ENCODE measurements at places on chromosomes 1 and 21.

DNA sequence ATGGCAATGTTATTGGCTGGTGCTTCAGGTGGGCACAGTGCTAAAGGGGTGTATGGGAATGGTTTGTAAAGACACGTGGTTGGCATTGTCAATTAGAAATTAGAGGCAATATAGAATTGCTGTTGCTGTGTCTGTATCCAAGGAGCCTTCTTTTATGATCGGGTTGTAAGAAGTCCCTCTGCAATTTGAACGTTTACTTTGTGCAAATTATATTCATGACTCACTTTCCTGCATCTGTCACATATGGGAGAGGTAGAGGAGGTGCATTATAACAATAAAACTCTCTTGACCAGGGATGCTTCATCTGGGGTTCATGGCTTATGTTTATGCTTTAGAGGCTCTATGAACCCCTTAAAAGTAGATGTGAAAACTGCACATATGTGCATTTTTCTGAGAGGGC is 130.4 kb upstream of the DNAH14 start:
- DNase-seq, result no peak

GRCh38 chr1:43463479-43463878 is 9.7 kb upstream of the HYI start:
- DNase-seq, result no peak

DNA sequence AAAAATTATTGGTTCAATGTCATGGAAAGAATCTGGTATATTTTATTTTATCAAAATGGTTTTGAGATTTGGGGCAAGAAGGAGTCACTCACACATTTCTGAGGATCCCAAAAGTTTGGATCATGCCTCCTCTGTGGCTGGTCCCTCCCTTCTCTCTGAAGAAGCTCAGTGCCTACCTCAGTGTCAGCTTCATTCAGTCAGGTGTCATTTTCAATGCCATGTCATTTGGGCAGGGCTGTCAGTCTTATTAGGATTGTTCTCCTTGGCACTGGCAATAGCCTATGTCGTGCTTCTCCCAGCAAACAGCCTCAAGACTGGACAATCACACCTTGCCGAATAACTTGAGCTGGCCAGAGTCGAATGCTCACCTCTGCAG is 264.5 kb upstream of the CAMK1G start:
- no peak for DNase-seq

DNA sequence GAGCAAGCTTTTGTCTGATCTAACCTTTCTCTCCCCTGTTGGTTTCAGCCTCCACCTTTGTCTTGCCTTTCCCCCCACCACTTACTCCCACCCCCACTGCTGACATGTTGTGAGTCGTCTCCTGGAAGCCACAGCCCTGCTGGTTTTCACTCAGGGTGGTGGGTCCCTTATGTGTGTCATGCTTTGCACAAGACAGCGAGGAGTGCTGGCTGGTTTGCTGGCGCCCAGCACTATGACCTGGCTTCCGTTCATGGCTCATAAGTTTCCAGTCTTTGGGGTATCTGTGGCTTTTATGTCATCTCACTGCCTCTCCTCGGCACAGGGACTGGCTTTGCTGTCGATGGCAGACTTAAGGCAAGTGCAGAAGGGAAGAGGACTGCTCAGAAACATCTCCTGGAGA is 177.7 kb downstream of the KIF26B start:
- DNase-seq, result no peak

DNA sequence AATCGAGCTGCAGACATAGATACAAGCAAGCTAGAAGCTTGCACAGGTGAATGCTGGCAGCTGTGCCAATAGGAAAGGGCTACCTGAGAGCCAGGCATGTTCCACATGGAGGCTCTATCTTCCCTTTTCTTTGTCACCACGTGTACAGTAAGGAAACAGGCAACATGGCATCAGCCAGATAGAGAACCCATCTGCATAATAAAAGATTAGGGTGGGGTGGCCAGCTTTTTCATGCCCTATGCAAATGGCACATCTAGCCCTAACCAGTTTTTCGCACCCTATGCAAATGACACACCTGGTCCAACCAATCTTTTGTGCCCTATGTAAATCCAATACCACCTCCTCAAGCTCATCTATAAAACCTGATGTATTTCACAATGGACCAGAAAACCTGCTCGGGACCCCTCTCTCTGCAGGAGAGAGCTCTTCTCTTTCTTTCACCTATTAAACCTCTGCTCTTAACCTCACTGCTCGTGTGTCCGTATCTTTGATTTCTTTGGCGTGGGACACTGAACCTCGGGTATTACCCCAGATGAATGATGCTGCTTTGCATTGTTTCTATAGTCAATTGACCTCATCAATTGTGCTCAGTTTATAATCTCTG is 93.9 kb downstream of the SLC30A10 start:
- DNase-seq, result no peak

DNA sequence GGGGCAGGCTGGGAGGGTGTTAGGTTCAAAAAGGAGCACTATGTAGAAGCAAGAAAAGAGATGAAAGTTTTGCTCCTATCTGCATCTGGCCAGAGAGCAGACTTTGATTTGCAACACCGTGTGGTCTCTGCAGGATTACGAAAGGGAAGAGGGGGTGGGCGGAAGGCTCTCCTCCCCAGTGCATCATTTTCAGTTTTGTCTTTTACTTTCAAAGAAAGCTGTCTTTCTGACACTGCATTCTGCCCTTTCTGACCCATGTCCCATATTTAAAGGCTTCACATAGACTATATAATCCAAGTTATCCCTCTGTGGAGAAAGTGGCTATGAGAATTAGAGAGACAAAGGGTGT is 126.5 kb downstream of the RHOU start:
- no peak for DNase-seq

DNA sequence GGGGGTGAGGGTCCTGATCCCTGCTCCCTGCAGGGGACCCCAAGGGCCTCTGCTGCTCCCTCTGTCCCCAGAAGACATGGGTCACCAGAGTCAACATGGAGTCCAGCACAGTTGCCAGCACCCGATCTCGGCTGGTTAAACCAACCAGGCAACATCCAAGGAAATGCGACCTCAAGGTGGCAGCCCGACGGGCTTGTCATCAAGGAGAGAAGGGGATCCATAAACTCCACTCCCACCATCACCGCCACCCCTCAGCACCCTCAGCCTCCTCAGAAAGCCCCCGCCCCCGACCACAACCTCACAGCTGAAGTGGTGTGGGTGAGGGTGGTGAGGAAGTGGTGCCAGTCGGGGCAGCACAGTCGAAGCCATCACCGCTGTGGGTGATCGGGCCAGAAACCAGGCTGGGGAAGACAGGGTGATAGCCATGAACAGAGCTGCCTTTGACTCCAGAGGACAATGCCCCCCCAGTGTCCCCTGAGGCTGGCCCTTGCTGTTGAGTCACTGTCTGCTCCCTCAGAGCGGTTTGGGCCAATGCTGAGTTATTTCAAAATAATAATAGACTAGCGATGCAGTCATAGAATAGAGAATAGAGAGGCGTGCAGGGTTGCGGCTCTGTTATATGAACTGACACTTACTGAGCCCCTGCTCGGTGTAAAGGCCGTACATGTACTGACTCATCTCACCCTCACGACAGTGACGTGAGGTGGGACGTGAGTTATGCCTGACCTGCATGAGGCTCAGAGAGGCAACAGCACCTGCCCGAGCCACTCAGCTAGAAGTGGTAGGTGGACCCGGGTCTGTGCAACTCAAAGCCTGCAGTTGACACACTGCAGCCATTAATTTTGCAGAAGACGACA is 88.7 kb upstream of the IFFO2 start:
- no peak for DNase-seq

DNA sequence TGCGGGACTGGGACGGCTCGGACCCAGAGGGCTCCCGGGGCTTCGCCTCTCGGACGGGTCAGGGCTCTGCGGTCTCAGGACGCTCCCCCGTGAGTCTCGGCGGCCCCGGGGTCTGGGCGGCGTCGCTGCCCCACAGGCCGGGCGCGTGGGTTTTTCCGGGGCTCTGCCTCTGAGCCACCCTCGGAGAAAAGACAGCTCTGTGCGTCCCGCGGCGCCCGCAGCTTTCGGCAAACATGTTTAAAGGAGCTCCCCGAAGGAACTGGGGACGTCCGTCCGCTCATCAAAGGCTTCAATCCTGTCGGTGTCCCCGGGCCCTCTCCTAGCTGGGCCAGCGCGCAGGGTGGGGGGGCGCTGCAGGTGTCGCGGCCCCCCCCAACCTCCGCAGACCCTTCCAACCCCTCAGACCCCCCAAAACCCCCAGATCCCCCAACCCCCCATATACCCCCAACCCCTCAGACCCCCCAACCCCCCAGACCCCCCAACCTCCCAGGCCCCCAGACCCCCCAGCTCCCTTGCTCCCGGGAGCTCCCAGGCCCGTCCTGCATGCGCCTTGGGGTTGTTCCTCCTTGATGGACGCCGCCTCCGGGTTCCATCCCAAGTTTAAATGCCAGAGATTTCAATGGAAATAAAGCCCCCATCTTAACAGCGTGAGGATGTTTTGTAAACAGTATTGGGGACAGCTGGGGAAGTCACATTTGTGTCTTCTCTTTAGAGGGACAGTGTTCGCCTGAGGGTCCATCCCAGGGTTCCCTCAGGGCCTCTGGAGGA is 996 bp upstream of the C1orf159 start:
- DNase-seq, result peak; percentile 50

DNA sequence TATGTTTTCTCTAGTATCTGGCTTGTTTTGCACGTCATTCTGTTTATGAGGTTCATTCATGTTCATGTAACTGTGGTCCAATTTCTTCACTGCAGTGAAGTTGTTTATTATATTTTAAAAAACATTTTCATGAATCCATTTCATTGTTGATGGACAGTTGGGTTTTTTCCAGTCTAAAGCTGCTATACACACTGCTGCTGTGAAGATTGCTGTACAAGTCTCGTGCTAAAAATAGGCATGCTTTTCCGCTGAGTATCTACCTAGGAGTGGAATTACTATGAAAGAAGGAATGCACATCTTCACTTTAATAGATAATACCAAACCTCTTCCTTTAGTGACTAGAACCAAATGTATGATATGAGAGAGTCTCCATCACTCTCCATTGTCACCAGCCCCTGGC is 49.0 kb upstream of the ETS2 start:
- DNase-seq, result no peak

DNA sequence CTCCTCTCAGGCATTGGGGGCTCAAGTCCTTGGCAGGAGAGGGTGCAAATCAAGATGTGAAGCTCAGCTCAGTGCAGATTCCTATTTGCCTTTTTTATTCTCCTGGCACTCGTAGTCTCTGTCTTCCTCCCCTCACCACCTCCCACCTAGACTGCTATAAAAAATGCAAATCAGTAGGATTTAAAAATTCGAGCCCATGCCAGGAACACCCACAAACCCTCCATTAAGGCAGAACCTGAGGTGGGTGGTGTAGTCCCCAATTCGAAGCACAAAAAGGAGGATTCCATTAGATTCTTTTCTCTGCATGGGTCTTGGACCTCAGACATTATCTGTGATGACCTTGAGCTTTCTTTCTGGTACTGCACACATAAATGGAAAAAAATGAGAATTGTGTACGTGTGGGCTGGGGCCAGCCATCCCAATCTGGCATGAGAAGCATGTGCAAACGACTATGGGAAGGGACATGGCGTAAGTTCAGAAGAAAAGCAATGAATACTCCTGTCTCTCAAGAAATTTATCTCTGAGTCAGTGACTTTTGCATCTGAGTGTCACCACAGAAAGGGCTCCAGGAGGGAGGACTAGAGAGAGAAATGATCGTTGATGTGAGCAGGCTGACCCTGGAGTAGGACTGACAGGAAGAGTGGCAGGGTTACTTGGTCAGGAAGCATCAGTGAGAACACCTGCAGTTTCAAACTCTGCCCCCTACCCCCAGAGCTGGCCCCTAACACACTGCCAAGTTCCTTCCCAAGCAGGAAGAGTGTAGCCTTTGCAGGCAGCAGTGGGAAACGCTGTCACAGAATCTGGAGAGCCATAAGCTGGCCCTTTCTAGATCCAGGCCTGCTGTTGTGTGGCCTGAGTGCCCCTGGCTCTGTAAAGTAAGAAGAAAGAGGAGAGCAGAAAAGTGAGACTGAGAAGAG is 1.7 kb downstream of the INKA2 start:
- no peak for DNase-seq

- DNase-seq, result no peak
These were observed 839.0 kb downstream of the LRRIQ3 start for GRCh38 chr1:73359001-73359400.

Data from activated CD4-positive, CD25-positive, alpha-beta regulatory T cell treated with anti-CD3 and anti-CD28 coated beads, Interleukin-2, amount 50 U/mL, for 72 hours (primary cell).